ENCODE measurements at places on chromosomes 11 and 22.

DNA sequence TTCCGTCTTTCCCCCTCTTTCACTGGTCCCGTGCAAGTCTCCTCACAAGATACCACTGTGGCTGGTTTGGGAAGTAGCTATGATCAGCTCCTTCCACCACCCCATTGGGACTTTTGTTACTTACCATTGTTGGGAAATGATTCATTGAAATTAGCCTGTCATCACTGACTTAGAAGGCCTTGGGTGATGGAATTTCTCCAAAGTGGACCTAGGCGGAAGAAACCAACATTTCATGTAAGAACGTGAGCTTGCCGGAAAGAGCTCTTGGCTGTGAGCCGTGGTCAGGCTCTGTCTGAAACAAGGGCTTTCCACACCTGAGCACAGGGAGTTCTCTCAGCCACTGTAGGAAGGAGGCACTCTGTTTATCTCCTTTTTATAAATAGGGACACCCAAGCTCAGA is 23.5 kb upstream of the CRYBB3 start:
- no peak for DNase-seq

GRCh38 chr11:120061036-120061760 is 76.7 kb downstream of the TRIM29 start:
- no peak for DNase-seq

- no peak for DNase-seq
Measured at GRCh38 chr11:35912883-35913624, 30.8 kb upstream of the LDLRAD3 start.

- DNase-seq = no peak
Measured at GRCh38 chr11:123483058-123483457, 53.0 kb downstream of the GRAMD1B start.
